ENCODE measurements at places on chromosomes 2 and 18. TPM values are rescaled to one million over a fixed set of nuclear protein-coding genes. Genes with fewer than 3 reads are reported as not detected.

Gene REG3G
- not detected for total RNA-seq

Gene SLC5A7
- not detected for total RNA-seq

Gene PLGLB2
- 0.16 TPM for total RNA-seq

Gene TMEM131
- 15.5 TPM for total RNA-seq

Gene VWC2L
- not detected for total RNA-seq

Gene ABCG8
- total RNA-seq: not detected

Gene GPR148
- total RNA-seq: not detected

Gene IFIH1
- total RNA-seq: 1.4 TPM

Gene TMEM37
- total RNA-seq: 2.7 TPM

Gene DQX1
- total RNA-seq: 0.06 TPM

Gene FAM117B
- total RNA-seq: 2.2 TPM

Measured in A549 treated with RU486 at 1 μM for 4 hours (cell line).